ENCODE measurements at places on chromosomes 1 and 21.
A peak's percentile ranks its signal among the peaks of the same experiment; 100 is the strongest.

GRCh38 chr1:50108497-50109059, at the start of gene ELAVL4:
TSS of gene ELAVL4 (plus strand) at chr1:50108920. CDS start at chr1:50109190, 270 bp downstream.
- no peak for DNase-seq

- peak; percentile 48 for DNase-seq
Observed at GRCh38 chr1:19457607-19458006, 27.7 kb downstream of the CAPZB start.

- DNase-seq = peak; percentile 6
Observed at GRCh38 chr1:61640531-61641530, 84.1 kb downstream of the TM2D1 start.

DNA sequence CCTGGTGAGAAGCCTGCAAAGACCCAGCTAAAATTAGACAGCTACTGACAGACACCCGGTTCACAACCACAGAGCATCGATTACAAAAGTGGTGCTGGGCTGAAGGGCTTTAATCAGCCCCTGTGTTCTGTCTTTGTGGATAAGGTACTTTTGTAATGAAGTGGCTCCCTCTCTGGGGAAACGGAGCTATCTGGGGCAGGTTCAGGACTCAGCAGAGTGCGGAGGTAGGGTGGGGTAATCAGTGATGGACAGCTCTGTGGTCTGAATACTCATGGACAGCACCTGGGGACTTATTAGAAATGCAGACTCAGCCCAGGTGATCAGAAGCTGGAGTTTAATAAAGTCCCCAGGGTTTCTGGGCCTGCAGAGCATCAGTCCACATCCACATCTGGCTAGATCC, 152.0 kb downstream of the MATN1 start:
- DNase-seq = no peak

- DNase-seq = no peak
Observed at GRCh38 chr1:186518395-186518794, 57.5 kb upstream of the PDC start.

Measured in endothelial cell of umbilical vein (primary cell).